T-cell (primary cell): ENCODE measurements at places on chromosomes 7 and 10. TPM values are rescaled to one million over a fixed set of nuclear protein-coding genes. Genes with fewer than 3 reads are reported as not detected.

GRCh38 chr10:18140957-18141845 is 977 bp downstream of the CACNB2 start:
- no peak overlapping the region for H3K27ac ChIP-seq
- no peak for DNase-seq
- no peaks in the 10 kb centered on the region for H3K27me3 ChIP-seq
- H3K4me1 ChIP-seq: no peaks in the 10 kb centered on the region
- no peaks in the 10 kb centered on the region for H3K36me3 ChIP-seq

GRCh38 chr10:62694537-62695126 is 109.9 kb upstream of the ADO start:
- no peak for DNase-seq
- H3K4me3 ChIP-seq: no peak overlapping the region
- H3K4me1 ChIP-seq: peaks cover 20% of the 10 kb centered on the region
- H3K36me3 ChIP-seq: no peaks in the 10 kb centered on the region
- peak overlapping the region; percentile 47 for H3K27ac ChIP-seq
- no peaks in the 10 kb centered on the region for H3K27me3 ChIP-seq

DNA sequence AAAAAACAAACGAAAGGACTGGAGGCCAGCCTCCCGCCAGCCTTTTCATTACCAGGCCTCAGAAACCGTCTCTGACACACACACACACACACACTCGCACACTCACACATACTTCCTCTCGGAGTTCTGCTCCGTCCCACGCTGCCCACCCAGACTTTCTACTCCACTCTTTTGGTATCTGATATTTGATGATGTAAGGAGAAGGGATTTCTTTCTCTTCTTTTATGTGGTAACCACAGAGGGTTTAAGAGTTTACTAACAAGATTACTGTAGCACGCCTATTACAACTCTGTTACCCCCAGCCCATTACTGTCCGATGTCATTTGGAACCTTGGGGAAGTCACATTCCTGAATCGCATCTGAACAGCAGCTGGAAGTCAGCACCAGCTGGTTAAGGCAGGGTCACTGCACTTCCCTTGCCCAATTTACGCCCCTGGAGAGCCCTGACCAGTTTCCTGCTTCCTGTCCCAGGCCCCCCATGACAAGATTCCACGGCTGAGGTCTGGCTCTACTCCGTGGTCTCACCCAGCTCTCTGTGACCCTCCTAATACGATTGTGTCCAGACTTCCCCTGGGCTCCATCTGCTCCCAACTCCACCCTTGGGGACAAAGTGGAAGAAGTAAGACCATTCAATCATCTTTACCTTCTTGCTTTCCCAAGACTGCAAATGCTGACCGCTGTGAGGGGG is 1.1 kb downstream of the DENND2A start:
- peaks cover 81% of the 10 kb centered on the region for H3K27me3 ChIP-seq
- H3K27ac ChIP-seq: no peak overlapping the region
- peak overlapping the region; percentile 28 for H3K4me3 ChIP-seq

Gene TMEM139
- 1.2 TPM for total RNA-seq

Gene TMEM26
- total RNA-seq: not detected

Gene SRI
- 62.8 TPM for total RNA-seq

Gene CC2D2B
- not detected for total RNA-seq

Gene PAPOLB
- not detected for total RNA-seq
